ENCODE measurements at places on chromosomes 3 and 15. TPM values are rescaled to one million over a fixed set of nuclear protein-coding genes. Genes with fewer than 3 reads are reported as not detected.

The KBTBD12 gene
- 1.1 TPM for total RNA-seq

DNA sequence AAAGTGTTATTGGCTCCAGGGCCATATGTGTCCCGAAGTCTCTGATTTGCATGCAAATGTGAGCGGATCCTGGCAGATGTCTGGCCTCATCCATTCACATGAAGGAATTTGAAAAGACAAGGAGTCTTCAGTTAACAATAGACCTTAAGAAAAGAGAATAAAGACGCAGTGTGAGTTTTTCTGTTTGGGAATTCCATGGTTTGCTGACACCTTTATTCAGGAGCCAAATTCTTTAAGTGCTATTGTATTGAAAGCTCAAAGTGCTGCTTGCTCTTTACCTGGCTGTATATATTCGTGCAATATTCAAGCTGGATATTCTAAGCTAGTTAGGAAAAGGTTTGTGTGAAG, 2.2 kb downstream of the LRRN1 start:
- DNase-seq, result no peak

The EAF1 gene
- total RNA-seq, result 15.8 TPM

- peak; percentile 48 for DNase-seq
Measured at GRCh38 chr15:59247364-59247763, 40.7 kb downstream of the LDHAL6B start.

GRCh38 chr3:150725548-150725947, 21.8 kb upstream of the ERICH6 start:
- DNase-seq, result peak; percentile 39

DNA sequence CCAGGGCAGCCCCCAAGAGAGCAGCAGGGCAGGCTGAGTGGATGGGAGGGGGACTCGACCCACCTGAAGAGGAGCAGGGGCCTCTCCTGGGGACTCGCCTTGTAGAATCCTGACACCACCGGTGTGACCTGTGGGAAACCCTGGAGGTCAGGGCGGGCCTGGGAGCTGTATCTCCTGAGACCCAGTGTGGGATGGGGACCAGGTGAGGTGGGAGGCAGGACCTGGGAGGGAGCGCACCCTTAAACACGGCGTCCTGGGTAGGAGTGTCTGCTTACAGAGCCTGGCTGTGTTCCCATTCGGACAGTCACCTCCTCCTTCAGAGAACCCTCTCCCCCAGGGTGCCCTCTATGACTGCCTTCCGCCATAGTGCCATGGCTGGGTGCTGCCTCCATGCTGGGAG, 27.1 kb downstream of the C15orf39 start:
- DNase-seq, result no peak

The MNS1 gene
- total RNA-seq, result 16.2 TPM

DNA sequence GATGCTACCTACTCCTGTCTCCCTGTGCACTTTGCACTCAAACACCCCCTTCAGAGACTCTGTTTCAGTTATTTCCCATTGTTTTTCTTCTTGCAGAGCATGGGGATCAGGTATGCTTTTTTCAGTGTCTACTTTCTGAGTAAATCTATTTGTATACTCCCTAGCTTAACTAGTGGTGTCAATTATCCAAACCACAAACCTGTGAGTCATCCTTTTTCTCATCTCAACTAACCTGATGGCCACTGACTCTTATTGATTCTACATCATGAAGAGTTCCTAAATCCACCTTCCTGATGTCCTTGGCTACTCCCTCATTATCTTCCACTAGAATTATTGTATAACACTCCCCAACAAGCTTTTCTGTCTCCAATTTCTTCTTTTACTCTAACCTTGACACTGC, 68.0 kb downstream of the DIPK2A start:
- peak; percentile 60 for DNase-seq

GRCh38 chr3:118543832-118544231, 490.8 kb downstream of the IGSF11 start:
- DNase-seq, result no peak

- peak; percentile 7 for DNase-seq
Measured at GRCh38 chr3:131110087-131110486, 83.4 kb downstream of the NEK11 start.

DNA sequence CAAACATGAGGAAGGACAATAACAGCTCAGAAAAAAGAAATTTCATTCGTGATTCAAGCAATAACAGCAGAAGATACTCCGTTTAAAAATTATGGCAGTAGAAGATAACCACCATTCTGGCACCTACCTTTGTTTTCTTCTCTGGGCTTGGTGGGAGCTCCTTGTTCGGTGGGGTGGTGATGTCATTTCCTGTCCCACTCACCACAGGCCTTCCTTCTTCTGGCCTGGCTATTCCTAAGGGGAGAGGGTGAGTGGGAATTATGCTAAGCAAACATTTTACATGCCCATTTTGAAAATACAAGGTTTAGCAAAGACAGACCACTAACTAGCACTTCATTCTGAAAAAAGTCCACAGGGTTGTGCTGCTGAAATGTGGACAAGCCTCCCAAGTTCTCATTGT, 74.4 kb downstream of the DHX30 start:
- DNase-seq, result no peak

DNA sequence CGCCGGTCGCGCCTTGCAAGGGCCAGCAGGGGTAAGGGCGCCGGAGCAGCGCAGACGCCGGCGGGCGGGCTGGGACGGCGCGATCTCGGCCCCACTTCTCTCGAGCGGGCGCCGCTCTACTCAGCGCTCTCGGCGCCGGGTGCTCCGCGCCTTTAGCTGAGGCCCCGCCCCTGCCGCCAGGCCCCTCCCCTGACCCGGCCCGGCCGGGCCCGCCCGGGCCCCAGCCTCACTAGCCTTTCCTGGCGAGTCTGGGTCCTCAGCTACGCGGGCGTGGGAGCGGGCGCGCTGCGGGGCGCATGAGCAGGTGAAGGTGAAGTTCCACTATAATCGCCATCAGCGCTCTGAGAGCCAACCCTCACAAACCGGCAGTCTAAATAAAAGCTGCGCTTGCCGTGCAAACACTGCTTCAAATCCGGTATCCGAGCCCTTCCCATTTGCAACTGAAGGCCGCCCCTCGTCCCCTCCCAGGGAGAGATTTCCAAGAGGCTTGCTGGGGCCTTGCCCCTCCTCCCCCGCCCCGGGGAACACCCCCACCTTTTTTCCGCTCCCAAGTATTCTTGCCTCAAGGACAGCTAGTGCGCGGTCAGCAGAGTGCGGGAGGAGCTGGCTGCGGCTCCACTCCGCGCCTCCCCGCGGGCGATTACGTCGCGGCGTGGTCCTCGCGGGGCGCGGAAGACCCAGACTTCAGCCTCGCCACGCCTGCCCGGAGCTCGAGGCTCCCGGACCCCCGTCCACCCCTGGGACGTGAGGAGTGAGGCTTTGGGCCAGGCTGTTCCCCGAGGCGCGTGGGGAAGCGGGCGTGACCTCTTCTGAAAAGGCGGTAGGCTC, at the start of gene RPP25:
RPP25 (minus strand) TSS at position 125 of the 828 bp plus-strand sequence. CDS start 189 bp downstream, outside the sequence.
- peak; percentile 88 for DNase-seq

DNA sequence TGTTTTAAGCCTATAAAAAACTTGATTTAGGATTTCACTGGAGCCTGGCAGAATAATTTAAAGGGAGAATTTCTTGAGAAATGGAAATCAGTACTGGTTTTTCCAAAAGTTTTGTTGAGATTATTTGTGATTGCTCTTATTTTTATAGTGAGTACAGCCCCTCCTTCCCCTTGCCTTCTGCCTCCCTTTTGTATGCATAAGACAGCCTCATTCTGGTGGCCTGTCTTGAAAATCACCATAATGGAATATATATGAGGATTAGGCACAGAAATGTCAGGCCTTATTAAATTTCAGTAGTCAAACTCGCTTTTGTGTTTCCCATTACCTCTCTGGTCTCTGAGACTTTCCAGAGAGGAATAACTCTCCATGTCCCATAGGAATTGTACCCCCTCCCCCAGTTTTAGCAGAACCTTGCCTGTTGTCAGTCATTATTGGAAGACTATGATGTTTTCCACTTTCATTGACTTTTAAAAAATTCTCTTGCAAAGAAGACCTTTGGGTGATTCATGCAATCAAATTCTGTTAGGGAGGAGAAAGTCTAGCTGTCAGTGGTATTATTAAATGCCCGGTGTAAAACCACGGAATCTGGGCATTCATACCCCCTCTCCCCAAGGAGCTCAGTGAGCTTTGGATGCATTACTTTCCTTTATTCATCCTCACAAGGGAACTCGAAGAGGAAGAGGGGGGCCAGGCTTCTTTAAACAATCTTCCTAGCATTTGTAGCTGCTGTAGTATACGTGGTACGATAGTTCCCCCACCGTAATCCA, 171.6 kb upstream of the TSC22D2 start:
- DNase-seq, result no peak

The PARP15 gene
- total RNA-seq, result 0.07 TPM

GRCh38 chr15:78372880-78373279, 32.7 kb downstream of the CRABP1 start:
- no peak for DNase-seq

- no peak for DNase-seq
Measured at GRCh38 chr3:52842424-52842823, 7.6 kb upstream of the MUSTN1 start.

DNA sequence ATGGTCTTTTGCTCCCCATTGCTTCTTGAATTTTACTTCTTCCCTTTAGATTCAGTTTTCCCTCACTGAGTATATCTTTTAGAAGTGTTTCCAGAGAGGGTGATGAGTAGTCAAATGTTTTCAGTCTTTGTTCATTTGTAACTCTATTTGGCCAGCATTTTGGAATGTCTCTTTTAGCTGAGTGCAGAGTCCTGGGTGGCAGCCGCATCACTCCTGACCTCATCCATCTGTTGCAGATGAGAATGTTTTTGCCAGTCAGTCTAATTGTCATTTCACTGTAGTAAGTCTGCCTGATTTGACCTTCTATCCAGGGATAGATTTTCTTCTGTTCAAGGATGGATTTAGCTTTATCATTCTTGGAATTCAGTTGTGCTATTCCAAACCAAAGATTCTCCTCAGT, 7.3 kb downstream of the SRPRB start:
- no peak for DNase-seq

DNA sequence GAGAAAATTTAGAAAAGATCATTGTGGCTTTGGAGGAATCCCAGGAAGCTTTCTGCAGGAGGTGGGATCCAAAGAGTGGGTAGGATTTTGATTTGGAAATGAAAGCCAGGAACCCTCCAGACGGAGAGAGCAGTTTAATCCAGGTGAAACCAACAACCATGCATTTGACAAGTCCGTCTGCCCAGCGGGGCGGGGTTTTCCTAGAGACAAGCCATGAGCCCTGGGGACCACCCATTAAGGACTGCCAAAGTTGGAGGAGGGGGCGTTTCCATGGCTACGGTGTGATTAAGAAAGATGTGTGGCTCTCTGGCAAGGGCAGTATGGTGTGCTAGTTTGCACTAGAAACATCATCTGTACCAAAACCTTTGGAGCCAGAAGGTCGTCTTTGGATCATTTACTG, 53.4 kb downstream of the SRGAP3 start:
- no peak for DNase-seq

DNA sequence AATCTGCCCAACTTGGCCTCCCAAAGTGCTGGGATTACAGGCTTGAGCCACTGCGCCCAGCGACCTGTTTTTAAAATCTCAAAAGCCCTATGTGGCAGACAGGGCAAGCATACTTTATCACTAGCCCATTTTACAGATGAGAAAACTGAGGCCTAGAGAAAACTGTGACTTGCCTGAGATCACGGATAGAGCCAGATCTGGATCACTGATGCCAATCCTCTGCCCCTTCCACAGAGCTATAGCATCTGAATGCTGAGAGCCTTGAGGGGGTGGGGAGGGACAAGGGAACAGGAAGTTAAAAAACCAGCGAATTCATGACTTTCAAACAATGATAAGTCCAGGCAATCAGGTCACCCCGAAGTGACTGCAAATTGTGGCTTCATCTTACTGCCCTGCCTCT, 7.3 kb downstream of the ANKRD63 start:
- DNase-seq, result no peak

DNA sequence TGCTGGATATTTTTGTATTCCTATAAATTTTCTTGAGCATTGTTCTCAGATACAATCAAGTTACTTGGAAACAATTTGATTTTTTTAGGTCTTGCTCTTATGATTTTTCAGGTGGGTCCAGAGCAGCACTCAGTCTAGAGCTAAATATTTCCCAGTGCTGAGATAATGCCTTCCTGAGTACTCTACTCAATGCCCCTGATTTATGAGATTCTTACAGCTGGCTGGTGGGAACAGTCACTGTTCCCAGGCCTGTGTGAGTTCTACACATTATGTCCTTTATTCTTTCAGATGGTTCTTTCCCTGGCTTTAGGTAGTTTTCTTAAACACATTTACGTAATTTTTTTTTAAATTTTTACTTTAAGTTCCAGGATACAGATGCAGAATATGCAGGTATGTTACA, 51.0 kb upstream of the EIF5A2 start:
- DNase-seq, result no peak

The TGM5 gene
- 1.7 TPM for total RNA-seq

The LTF gene
- total RNA-seq, result not detected

DNA sequence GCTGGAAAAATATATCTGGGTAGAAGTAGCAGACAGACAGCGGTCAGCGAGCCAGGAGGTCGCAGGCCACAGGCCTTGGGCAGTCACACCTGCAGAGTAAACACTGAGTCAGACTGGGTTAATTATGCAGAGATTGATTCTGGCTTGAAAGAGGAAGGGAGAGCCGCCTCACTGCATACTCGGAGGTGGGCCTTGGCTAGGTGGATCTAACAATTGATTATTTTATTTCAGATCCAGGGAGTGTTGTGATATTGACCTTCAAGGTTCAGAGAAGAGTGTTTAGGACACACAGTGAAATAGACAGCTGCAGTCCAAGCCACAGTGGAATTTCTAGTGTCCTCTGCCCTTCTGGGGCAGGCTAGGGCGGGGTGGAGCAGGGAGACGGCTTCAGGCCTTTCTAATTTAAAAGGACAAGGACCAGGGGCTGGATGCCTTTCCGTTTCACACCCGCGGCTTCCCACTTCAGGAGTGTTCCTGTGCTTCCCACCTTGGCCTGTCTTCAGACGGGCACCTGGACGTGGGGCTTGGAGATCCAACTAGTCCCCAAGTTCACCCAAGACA, 237.3 kb downstream of the XXYLT1 start:
- peak; percentile 83 for DNase-seq

DNA sequence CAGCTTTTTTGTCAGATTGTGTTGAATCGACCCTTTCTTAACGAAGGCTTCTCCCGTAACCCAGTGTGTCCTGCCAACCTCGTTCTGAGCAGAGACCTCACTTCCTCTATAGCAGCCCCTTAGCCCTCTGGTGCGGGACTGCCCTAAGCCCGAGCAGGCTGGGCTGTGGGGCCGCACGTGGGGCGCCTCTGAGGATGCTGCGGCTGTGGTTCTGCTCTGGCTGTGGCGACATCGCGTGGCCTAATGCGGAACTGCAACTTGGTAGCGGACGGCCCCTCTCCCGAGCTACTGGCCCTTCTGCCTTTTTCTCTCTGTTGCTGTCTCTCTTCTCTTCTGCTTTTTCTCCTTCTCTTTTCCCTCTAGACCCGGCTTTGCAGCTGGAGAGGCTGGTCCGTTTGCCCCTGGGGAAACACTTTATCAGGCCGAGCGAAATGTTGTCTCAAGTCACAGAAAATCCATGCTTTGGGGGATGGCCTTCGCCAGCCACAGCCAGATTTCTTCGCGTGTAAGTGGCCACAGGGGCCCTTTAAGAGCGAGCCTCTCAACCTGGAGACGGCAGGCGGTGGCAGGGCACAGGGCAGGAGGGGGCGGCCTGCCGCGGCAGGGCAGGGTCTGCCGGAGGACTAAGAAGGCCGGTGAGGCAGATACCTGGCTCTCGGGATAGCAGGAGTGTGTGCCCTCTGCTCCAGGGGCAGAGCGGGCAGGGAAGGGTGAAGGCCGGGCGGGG, 19.4 kb upstream of the KIF23 start:
- DNase-seq, result peak; percentile 77

The SNRPN gene
- 21.1 TPM for total RNA-seq

Measured in PC-9 (cell line).